ENCODE measurements at places on chromosomes 6 and 20.

DNA sequence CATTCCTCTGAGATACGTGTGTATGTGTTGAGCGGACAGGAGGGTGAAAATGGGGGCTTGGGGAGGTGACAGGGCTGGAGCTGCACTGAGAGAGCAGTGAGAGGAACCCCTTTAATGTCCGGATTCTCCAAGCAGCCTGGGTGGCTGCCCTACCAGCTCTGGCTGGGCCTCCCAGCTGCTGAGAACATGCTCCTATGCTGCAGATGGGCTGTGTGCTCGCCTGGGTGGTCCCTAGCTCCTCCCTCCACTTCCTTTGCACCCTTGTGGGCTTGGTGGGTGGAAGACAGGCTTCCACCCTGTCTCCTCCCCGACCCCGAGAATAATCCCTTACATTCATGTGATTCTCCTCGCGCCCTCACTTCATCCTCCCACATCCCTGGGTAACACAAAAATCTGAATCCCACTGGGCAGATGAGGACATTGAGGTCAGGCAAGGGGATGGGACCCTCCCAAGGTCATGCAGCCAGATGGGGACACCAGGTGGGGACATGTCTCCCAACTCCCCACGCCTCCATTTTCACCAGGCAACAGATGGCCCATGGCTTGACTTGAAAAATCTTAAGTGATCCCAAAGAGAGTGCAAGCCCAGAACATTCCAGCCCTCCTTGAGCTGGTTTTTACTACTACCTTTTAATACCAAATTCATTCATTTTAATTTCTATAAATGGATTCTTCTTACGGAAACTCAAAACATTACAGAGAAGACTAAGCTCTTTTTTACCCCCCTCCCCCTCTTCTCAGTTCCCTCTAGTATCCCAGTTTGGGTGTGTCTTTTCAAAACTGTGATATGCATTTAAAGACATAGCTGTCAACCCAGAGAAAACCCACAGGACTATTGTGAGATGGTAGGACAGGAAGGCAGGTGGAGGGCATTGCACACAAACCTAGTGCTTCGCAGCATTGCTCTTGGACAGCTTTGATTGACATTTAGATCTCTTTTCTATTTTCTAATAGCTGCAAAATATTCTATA, 5.0 kb upstream of the PDRG1 start:
- no peak for DNase-seq

DNA sequence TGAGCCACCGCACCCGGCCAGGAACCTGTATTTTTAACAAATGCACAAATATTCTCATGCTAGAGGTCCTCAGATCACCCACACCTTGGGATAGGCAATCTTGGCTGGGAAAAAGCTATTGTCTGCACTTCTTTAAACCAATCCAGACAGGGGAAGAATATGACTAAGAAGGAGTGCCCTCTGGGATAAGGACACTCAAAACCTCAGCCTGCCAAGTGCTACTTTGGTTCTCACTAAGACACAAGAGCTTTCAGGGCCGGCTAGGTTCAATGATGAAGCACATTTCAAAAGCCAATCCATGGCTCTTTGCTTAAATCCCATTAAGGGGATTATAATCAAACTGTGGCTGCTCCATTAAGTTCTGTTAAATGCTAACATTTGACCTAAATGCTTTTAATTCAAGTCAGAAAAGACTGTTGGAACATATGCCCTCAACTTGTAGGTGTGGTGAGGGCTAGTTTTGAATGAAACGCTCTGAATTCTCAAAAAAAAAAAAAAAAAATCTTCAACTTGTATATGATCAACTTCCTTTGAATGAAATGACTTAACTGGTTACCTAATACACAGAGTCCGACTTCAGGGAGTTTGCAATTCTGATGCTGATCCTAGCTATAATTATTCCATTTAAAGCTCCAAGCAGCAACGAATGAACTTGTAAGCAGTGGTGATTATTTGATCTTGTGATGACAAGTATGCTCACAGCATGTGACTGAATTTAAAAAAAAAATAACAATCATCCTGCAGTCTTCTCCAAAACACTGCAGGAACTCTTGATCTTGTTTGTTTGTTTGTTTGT, 56.6 kb downstream of the SLC23A2 start:
- no peak for DNase-seq

- DNase-seq: no peak
These were observed 58.5 kb upstream of the SLC22A16 start for GRCh38 chr6:110534731-110535492.

DNA sequence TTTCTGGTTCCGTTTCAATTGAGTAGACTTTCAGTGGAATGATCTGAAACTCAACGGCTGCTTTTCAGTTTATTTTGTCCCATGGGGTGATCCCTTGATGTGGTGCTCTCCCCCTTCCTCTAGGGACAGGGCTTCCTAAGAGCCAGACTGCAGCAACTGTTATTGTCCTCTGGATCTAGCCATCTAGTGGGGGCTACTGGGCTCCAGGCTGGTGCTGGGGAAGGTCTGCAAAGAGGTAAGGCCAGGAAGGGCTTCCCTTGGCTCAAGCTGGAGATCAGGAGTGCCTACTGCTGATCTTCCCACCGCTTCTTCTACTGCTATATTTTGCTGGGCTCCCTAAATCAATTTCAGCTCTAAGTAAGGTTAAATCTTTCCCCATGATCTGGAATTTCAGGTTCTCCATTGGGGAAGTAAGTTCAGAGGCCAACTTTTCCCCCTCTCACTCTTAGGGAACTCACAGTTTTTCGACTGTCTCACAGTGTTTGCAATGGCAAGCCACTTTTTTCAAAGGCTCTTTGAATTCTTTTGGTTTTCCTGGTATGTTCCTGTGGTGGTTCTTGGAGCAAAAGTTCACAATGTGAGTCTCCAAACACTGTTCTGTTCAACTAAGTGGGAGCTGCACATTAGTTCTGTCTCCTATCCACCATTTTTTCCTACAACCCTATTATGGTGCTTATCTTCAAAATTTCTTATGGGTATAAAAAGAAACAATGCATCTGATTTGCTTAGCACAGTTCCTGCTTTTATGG, 286.2 kb upstream of the EXOC2 start:
- no peak for DNase-seq

DNA sequence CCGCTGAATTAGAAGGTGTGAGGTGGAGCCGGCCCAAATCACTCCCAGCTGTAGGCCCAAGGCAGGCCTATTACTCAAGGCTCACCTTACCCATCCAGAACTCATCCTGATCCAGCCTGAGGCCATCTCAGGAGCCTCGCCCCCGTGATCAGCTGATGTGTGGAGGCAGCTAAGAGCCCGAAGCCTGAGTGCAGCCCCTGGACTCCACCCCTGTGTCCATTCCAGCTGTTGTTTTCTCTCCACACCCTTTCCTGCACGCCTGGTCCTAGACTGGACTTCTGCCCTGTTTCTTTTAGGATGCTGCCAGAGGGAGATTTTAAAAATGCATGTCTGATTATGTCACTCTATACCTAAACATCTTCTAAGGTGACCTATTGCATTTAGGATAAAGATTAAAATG, 124.7 kb upstream of the SUPT3H start:
- no peak for DNase-seq

- DNase-seq: no peak
These were observed 31.2 kb upstream of the CCND3 start for GRCh38 chr6:41972826-41973225.

- DNase-seq: no peak
These were observed 29.2 kb upstream of the PKHD1 start for GRCh38 chr6:52116605-52116948.

DNA sequence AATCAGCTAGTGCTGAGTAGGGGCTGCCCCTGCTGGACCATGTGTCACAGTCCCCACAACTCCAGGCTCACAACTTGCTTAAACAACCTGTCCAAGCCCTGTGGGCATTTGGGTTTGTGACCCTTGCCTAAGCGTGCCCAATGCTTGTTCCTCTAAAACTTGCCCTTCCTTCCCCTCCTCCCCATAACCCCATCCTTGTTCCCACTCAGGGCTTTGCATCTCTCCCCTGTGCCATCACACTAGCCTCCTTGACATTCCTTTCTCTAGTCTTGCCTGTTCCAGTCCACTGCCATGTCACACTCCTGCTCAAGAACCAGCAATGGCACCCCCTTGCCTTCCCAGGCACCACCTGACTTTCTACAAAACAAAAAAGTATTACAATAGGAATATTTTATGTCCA, 2.3 kb upstream of the DLGAP4 start:
- no peak for DNase-seq

DNA sequence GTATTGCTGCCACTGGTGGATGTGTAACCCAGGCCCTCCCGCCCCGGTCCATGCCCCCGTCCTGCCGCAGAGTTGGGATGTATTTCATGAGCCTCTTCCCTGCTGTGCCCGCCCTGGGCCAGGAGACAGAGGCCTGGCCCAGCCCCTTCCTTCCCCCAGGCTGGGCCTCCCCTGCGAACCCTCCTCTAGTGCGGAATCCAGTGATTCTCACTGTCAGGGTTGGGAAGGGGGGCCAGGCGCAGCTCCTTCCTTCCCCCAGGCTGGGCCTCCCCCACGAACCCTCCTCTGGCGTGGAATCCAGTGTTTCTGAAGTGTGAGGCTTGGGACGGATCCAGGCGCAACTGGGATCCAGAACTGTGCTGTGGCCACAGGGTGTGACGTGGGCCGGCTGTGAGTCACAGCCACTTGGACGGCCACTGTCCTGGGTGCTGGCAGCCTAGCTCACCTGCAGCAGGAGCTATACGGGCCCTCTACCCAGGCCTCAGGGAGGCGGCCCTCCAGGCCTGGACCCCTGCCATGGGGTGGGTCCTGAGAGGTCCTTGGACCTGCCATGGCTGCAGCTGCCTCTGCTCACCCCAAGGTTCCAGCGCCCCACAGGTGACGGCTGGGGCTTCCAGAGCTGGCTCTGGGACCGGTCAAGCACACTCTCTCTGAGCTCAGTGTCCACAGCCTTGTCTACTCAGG, 28.3 kb downstream of the COL20A1 start:
- DNase-seq: no peak

GRCh38 chr6:37369321-37370201, 15.8 kb downstream of the RNF8 start:
- no peak for DNase-seq

DNA sequence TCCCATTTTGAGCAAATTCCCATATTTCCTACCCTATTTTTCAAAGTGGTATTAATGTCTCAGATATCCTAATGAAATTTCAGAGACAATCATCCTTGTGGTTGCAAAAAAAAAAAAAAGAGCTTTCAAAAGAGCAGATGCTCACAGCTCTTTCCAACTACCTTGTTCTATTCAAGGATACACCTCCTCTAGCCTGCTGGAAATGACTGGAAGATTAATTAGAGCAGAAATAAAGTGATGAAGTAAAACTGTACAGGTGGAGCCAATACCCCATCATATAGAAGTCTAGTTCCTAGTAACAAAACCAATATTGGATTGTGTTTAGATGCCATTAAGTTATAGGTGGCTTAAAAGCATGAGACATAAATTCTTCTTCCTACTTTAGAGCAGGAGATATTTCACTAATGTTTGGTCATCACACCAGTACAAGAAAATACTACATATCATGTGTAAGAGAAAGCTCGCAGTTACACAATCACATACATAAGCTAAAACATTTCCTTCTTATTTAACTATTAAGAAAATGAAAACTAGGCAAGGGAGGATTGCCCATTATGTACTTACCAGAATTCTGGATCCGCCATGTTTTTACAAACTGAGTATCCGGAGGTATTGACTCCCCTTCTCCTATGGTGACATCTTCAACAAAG, 42.4 kb downstream of the ILRUN start:
- DNase-seq: no peak

- peak; percentile 38 for DNase-seq
These were observed 24.9 kb upstream of the FUCA2 start for GRCh38 chr6:143536461-143536865.

DNA sequence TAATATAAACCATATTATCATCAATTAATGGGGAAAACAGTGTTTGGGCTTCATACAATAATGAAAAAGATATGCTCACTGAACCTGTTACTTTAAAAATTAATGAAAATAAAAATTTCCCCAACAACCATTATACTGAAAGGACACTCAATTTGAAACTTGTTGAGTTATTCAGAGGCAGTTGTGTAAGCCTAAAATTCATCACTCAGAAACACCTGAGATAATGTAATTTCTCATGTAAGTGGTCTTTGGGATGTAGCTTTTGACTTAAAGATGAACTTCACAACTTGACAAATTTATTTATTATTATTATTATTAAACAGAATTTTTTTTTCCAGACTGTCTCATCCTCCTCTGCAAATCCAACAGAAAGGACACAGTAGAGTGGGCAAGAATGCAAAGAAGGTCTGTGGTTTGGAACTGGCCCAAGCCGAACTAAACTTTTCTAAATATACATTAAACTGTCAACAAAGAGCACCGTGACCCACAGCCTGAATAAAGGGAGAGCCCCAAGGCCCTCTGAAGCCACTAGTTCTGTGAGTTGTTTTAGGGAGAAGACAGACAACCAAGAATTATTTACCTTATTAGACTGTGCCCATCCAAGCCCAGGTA, 32.2 kb upstream of the HEY2 start:
- DNase-seq: no peak

DNA sequence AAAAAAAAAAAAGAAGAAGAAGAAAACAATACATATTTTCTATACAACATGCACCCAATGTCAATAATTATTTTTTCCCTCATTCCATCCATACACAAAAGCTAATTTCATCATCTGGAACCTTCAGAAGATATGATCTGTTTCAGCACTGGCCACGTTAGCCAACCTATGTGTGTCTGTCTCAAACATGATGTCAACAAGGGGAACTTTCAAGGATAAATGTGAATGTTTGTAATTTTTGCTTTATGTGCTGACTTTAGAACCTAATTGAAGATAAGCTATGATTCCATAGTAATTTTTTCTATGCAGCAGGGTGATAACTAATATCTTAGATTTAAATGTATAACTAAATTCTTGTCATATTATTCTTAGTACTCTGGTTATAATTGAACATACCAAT, 37.9 kb downstream of the IPCEF1 start:
- no peak for DNase-seq

DNA sequence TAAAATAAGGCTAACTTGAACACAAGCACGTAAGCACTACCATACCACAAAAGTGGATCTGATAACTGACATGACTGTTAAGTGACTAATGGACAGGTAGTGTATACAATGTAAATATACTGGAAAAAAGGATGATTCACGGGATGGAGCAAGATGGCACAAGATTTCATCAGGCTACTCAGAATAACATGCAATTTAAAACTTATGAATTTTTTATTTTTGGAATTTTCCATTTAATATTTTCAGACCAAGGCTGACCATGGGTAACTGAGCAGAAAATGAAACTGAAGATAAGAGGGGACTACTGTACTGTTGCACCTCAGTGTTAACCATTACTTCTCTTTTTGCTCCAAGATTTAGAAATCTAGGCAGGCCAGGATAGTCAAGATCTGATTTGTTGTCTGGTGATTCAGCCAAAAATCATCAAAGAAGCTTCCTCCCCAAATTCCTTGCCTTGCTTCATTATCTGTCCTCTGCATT, 45.4 kb downstream of the TPBG start:
- DNase-seq: no peak

- no peak for DNase-seq
These were observed 13.5 kb downstream of the BPI start for GRCh38 chr20:38317422-38317821.

GRCh38 chr6:33249732-33250630, 21.7 kb downstream of the VPS52 start:
- DNase-seq: no peak

GRCh38 chr20:805713-806112, 27.8 kb upstream of the FAM110A start:
- DNase-seq: no peak

GRCh38 chr6:109118337-109118736, 23.0 kb downstream of the CEP57L1 start:
- no peak for DNase-seq
